ENCODE measurements at places on chromosomes 3 and 15.

DNA sequence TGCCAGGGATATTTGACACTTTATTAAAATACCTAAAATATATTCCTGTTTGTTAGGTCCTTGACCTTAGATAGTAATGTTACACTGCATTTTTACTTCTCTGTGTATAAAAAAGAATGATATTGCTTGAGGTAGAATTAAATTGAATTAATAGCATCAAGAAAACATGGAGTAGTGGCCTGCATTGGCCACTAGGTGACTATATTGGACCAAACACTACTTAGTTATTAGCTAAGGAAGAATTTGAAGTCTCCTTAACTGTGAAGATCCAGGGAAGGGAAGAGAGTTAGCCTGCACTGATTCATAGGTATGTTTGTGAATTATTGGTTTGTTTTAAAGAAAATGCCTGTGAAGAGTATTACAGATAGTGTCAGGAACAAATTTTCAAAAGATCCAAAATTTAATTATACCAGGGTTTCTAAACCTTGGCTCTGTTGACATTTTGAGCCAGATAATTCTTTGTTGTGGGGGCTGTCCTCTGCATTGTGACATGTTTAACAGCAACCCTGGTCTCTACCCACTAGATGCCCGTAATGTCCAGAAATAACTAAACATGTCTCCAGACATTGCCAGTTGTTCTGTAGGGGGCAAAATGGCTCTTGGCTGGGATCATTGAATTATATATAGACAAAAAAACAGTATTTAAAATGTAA lies 103.6 kb upstream of the THSD4 start:
- DNase-seq: no peak

DNA sequence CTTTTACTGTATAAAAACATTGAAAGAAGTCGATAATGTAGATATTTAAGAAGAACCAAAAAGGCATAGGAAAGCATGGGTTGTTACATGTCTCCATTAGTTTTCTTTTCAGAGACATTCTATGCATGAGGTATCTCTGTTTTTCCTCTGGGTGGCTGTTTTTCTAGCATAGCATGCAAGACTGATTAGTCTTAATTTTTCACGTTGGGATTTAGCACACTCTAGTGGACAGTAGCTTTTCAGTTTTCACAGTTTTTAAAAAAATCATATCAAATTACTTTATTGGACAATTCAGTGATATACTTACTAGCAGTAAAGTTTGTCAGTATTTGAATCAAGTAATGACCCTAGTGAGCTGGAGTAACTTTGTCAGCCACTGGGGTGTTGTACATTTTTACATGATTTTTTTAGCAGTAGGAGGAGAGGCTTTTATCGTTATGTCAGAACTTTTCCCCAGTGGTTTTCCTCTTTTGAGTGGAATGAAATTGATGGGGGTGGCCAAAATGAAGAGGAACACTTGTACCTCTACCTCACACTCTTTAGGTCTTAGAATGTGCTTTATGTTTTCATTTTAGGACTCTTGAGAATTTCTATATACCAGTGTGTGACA lies 57.2 kb downstream of the SEC22A start:
- DNase-seq: no peak

DNA sequence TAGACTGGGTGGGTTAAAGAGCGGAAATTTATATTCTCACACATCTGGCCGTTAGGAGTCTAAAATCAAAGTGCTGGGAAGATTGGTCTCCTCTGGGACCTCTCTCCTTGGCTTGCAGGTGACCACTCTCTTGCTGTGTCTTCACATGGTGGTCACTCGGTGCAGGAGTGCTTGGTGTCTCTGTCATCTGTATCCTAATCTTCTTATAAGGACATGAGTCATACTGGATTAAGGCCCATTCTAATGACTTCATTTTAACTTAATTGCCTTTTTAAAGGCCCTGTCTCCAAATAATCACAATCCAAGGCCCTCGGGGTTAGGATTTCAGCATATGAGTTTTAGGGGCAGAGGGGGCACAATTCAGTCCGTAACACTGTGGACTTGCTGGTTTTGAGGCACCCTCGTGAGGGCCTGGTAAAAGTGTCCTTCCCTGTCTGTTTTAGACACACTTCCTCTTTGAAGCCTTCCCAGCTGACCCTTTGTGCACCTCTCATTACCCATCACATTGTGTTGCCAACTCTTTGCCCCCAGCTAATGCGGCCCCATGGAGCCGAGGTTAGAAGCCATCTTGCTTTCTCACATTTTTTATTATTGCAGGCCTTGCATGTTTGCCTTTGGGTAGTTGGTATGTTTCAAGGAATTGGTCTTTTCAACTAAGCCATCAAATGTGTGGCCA lies 3.2 kb downstream of the XYLB start:
- DNase-seq: no peak

DNA sequence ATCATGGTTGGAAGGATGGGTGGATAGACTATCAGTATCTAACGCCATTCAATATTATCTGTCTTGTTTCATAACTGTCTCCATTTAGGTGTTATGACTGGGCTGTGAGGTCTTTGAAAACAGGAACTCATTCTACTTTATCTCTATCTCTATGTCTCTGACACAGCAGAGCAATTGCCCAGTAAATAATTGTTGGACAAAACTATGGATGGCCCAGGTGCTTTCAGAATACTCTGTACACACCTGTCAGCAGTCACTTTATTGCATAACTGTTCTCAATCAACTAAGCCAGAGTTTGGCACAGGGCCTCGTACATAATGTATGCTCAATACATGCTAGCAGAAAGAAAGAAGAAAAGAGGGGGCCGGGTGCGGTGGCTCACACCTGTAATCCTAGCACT lies 210.3 kb downstream of the OPA1 start:
- DNase-seq: no peak

DNA sequence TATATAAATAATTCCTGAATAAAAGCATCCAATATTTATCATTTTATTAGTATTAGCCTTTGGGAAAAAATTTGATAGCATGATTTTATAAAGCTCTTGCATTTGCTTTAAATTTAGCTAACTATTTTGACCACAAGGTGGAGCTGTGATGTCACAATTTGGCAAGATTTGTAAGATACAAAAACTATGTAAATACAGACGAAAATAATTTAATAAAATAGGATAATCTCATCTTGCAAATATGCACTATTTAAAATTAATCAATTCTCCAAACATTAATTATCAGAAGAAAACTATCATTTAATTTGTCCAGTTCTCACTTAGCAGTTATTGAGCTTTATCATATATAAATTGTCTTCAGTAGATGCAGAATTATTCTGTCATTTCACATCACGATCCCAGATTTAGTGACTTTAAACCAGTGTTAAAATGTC lies 95.4 kb downstream of the PLOD2 start:
- DNase-seq: no peak

GRCh38 chr3:132595014-132595413 lies 2.1 kb upstream of the ACKR4 start:
- DNase-seq: no peak

GRCh38 chr3:69855436-69856162 lies 116.3 kb downstream of the MITF start:
- DNase-seq: no peak

Data from activated CD8-positive, alpha-beta memory T cell treated with anti-CD3 and anti-CD28 coated beads for 1 hour (primary cell).